ENCODE measurements at places on chromosomes 2 and 18. TPM values are rescaled to one million over a fixed set of nuclear protein-coding genes. Genes with fewer than 3 reads are reported as not detected.

GRCh38 chr2:12702168-12703121, 14.3 kb upstream of the TRIB2 start:
- no peak for DNase-seq

DNA sequence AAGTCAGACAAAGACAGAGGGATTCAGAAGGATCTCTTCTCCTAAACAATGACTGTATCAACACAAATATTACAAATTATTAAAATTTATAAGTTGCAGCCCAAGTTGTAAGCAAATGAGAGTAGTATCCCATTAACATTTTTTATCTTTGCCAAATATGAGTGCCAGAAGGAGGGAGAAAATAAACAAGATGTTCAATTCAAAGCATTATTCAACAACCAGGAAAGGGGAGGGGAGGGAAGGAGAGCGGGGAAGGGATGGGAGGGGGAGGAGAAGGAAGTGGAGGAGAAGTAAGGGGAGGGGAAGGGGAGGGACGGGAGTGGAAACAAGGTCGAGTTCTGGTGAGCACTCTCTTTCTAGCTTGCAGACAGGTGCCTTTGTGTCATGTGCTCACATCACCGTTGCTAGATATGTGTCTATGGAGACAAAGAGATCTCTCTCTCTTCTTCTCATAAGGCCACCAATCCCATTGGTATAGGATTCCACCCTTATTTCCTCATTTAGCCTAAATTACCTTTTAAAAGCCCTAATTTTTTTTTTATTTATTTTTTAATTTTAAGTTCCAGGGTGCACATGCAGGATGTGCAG, 679.6 kb upstream of the CHAC2 start:
- DNase-seq, result no peak

GRCh38 chr18:3281456-3282400, 19.8 kb downstream of the MYL12B start:
- peak; percentile 27 for DNase-seq

DNA sequence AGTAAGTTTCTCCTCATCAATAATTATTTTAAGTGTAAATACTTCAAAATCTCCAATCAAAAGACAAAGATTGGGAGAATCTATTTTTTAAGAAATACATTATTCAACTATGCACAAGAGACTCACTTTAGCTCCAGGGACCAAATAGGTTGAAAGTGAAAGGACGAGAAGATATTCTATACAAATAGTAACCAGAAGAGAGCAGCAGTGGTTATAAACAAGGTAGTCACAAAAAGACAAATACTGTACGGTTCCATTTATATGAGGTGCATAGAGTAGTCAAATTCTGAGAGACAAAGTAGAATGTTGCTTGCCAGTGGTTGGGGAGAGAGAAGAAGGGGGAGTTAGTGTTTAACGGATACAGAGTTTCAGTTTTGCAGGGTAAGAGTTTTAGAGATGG, 69.8 kb downstream of the POU3F3 start:
- no peak for DNase-seq

- no peak for DNase-seq
These were observed 51.7 kb downstream of the PELI1 start for GRCh38 chr2:64092502-64092901.

DNA sequence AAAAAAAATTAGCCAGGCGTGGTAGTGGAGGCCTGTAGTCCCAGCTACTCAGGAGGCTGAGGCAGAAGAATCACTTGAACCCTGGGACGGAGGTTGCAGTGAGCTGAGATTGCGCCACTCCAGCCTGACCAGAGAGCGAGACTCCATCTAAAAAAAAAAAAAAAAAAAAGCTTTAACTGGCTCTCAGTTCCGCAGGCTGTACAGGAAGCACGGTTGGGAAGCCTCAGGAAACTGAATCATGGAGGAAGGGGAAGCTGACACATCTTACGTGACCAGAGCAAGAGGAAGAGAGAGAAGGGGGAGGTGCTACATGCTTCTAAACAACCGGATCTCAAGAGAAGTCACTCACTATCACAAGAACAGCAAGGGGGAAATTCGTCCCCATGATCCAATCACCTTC, 505.6 kb upstream of the SLC8A1 start:
- DNase-seq, result no peak

- peak; percentile 31 for DNase-seq
These were observed 525 bp upstream of the MAL start for GRCh38 chr2:95024960-95025405.

GRCh38 chr2:214135966-214136365, 274.9 kb upstream of the VWC2L start:
- DNase-seq, result no peak

- DNase-seq, result no peak
These were observed 28.6 kb downstream of the ITGA6 start for GRCh38 chr2:172456002-172456401.

GRCh38 chr2:150174056-150174805, 313.2 kb downstream of the RND3 start:
- no peak for DNase-seq

GRCh38 chr2:188131281-188131680, 160.4 kb upstream of the GULP1 start:
- DNase-seq, result no peak

- no peak for DNase-seq
These were observed 4.8 kb upstream of the ANKRD62 start for GRCh38 chr18:12088731-12089375.

The DGUOK gene
- total RNA-seq, result 119 TPM

The CDK15 gene
- not detected for total RNA-seq

The SPATA3 gene
- 2.3 TPM for total RNA-seq

The CDH19 gene
- total RNA-seq, result not detected

The PER2 gene
- 12.4 TPM for total RNA-seq

The RESP18 gene
- total RNA-seq, result not detected

The TOGARAM2 gene
- 4.3 TPM for total RNA-seq

Measured in activated T-cell treated with anti-CD3 and anti-CD28 coated beads, Interleukin-2, amount 50 U/mL, for 72 hours (primary cell).